ENCODE measurements at places on chromosomes 13 and 19.
A peak's percentile ranks its signal among the peaks of the same experiment; 100 is the strongest.

DNA sequence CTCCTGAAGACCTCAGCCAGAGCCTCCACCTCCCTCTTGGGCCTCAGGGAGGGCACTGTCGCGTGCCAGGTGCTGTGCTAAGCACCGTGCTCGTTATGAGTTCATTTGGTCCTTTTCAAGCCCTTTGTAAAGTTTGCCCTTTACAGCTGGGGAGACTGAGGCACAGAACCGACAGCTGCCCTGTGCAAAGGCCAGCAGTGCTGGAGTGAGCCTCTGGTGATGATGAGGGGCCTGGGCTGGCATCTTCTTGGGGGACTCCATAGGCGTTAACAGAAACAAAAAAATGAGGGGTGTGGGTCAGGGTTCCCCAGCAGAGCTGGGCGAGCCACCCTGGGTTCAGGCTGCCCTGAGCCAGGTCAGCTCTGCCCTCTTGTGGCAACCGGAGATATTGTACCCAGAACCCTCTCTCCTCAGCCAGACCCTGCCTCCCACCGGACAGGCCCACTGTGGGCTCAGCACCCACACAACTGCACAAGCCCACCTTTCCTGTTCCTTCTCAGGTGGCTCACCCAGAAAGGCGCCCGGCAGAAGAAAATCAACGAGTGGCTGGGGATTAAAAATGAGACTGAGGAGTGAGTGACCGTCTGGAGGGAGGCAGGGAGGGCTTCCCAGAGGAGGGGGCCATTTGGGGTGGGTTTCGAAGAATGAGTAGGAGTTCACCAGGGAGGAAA, 5.5 kb upstream of the IFI30 start:
- peak; percentile 60 for DNase-seq

DNA sequence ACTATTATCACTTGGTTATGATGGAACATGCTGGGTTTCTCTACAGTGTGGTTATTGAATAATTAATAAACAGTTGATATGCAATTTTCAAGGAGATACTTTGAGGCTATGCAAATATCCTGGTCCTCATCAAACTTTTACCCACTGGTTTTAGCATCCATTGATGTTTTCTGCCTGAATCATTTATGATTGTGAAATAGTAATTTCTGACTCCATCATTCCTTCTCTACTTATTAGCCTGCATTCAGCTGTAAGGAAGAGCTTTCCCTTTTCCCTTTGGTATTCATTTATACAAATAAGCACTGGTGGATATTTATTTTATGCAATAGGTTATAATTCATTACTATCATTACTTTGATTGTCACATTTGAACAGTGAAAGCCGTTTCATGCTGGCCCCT, 13.9 kb upstream of the DNAJC15 start:
- no peak for DNase-seq

- DNase-seq, result no peak
These were observed 126.0 kb downstream of the RAP2A start for GRCh38 chr13:97559981-97560380.

DNA sequence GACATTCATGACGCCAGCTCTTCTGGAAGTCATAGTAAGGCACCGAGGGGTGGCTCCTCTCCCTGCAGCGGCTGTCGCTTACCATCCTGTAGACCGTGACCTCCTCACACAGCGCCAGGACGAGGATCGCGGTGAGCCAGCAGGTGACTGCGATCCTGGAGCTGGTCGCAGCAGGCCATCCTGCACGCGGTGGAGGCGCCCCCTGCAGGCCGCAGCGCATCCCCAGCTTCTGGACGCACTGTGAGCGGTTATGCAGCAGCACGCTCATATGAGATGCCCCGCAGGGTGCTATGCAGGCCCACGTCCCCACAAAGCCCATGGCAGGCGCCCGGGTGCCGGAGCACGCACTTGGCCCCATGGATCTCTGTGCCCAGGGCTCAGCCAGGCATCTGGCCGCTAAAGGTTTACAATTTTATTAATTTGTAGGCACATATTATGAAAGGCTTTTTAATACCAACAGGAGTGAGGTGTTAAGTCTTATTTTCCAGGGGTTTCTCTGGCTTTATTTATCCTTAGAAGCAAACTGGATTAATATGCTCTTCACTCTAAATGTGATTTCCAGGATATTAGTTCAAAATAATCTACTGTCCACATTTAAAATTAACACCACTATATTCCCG, 35.6 kb upstream of the PSPC1 start:
- peak; percentile 93 for DNase-seq

Measured in ELF-1 (cell line).